Gastroesophageal sphincter (tissue), 4 donors: ENCODE measurements at places on chromosomes 1 and 21. TPM values are rescaled to one million over a fixed set of nuclear protein-coding genes. Genes with fewer than 3 reads are reported as not detected.

Gene AVPR1B
- not detected for total RNA-seq

Gene ZNF669
- total RNA-seq = 10.7 TPM

Gene PLA2G4A
- 3.6 TPM for total RNA-seq

Gene TAL1
- 4.2 TPM for total RNA-seq

Gene SLAMF8
- total RNA-seq = 4.3 TPM

Gene TFAP2E
- total RNA-seq = not detected

Gene CLDN14
- not detected for total RNA-seq

Gene TMCO4
- total RNA-seq = 19.8 TPM

Gene OR6K3
- total RNA-seq = not detected

Gene SPTA1
- 0.16 TPM for total RNA-seq

Gene OLFML2B
- total RNA-seq = 7.7 TPM

Gene RUNX3
- total RNA-seq = 1.9 TPM

Gene PRELP
- 63.9 TPM for total RNA-seq

Gene RPTN
- not detected for total RNA-seq

Gene GREM2
- 1.8 TPM for total RNA-seq

Gene FCRLB
- total RNA-seq = 0.81 TPM

Gene EXTL2
- total RNA-seq = 10.6 TPM

Gene SLC5A9
- total RNA-seq = 0.13 TPM

Gene CNKSR1
- 0.81 TPM for total RNA-seq

Gene KIRREL1
- 73.1 TPM for total RNA-seq

Gene SVBP
- total RNA-seq = 21.4 TPM

Gene MXRA8
- total RNA-seq = 91.0 TPM
